Smooth muscle cell of trachea (primary cell): ENCODE measurements at places on chromosomes 12 and 14. TPM values are rescaled to one million over a fixed set of nuclear protein-coding genes. Genes with fewer than 3 reads are reported as not detected.

Gene BDKRB1
- total RNA-seq = 9.7 and 37.2 TPM in 2 replicates

Gene CDH24
- 4.7 and 13.6 TPM in 2 replicates for total RNA-seq

Gene PRB2
- not detected in 2 replicates for total RNA-seq

Gene PRH2
- total RNA-seq = not detected in 2 replicates

Gene MCRS1
- 55.2 and 62.8 TPM in 2 replicates for total RNA-seq

Gene TCL1B
- not detected in 2 replicates for total RNA-seq

Gene C12orf54
- not detected in 2 replicates for total RNA-seq

Gene RITA1
- 20.3 and 21.5 TPM in 2 replicates for total RNA-seq

Gene PLA2G1B
- 0.33 TPM in 1 of 2 replicates, not detected in the other for total RNA-seq

Gene A2M
- total RNA-seq = 42.7 and 66.0 TPM in 2 replicates

Gene FOXN3
- 26.6 and 41.2 TPM in 2 replicates for total RNA-seq

Gene KRT79
- total RNA-seq = not detected in 2 replicates

Gene OASL
- 0.15 and 0.33 TPM in 2 replicates for total RNA-seq

Gene UNC79
- under 0.01 and 0.33 TPM in 2 replicates for total RNA-seq

Gene ABHD12B
- not detected in 2 replicates for total RNA-seq

Gene DPY19L2
- 0.73 and 2.3 TPM in 2 replicates for total RNA-seq

Gene KLRC4
- total RNA-seq = not detected in 2 replicates

Gene RIMKLB
- total RNA-seq = 22.5 and 33.0 TPM in 2 replicates

Gene SCN8A
- 23.3 and 28.7 TPM in 2 replicates for total RNA-seq

Gene CDKN3
- 5.5 and 115 TPM in 2 replicates for total RNA-seq

Gene SLC38A4
- total RNA-seq = under 0.01 and 1.2 TPM in 2 replicates

Gene ZNF410
- 72.6 and 76.8 TPM in 2 replicates for total RNA-seq

Gene OAS2
- total RNA-seq = 2.9 and 3.3 TPM in 2 replicates

Gene NTN4
- 11.1 and 60.5 TPM in 2 replicates for total RNA-seq

Gene FBLN5
- 49.5 and 52.9 TPM in 2 replicates for total RNA-seq

Gene SDR9C7
- total RNA-seq = 0.15 TPM in 1 of 2 replicates, not detected in the other

Gene KRT83
- not detected in 2 replicates for total RNA-seq

Gene NPFF
- total RNA-seq = not detected in 2 replicates

Gene PTCSC3
- not detected in 2 replicates for total RNA-seq

Gene SMCO2
- 0.15 and 0.17 TPM in 2 replicates for total RNA-seq

Gene CHGA
- 0.15 TPM in 1 of 2 replicates, not detected in the other for total RNA-seq

Gene MYF5
- total RNA-seq = not detected in 2 replicates

Gene DHRS4L2
- total RNA-seq = 18.5 and 25.0 TPM in 2 replicates

Gene CMKLR1
- total RNA-seq = 0.33 TPM in 1 of 2 replicates, not detected in the other

Gene CD27
- 0.17 TPM in 1 of 2 replicates, not detected in the other for total RNA-seq

Gene TTLL5
- 14.1 and 28.4 TPM in 2 replicates for total RNA-seq

Gene SLCO1B1
- total RNA-seq = not detected in 2 replicates

Gene PTPRB
- 0.33 and 0.73 TPM in 2 replicates for total RNA-seq

Gene AQP2
- total RNA-seq = not detected in 2 replicates

Gene PTPRR
- total RNA-seq = 0.33 and 0.58 TPM in 2 replicates

Gene FRMD6
- 246 and 312 TPM in 2 replicates for total RNA-seq

Gene KCNJ8
- 7.3 and 10.6 TPM in 2 replicates for total RNA-seq

Gene P2RX7
- total RNA-seq = 3.8 and 4.6 TPM in 2 replicates

Gene ESRRB
- under 0.01 TPM in 1 of 2 replicates, not detected in the other for total RNA-seq

Gene PAX9
- total RNA-seq = not detected in 2 replicates

Gene SOAT2
- not detected in 2 replicates for total RNA-seq

Gene CHFR
- 34.0 and 35.4 TPM in 2 replicates for total RNA-seq

Gene AKAP6
- total RNA-seq = 0.29 and 0.50 TPM in 2 replicates
